ENCODE measurements at places on chromosomes 4 and X.

GRCh38 chr4:26707342-26707741 is 123.5 kb downstream of the TBC1D19 start:
- DNase-seq = no peak

DNA sequence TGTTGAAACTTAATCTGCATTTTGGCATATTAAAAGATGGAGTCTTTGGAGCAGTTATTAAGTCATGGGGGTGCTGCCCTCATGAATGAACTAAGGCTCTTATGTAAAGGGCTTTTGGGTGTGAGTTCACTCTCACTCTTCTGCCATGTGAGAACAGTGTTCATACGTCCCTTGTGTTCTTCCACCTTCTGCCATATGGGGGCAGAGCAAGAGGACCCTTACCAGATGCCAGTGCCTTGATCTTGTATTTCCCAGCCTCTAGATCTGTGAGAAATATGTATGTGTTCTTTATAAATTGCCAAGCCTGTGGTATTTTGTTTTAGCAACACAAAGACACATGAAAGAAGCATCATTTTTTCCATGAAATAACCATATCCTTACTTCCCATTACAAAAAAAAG is 213.9 kb downstream of the SPOCK3 start:
- no peak for DNase-seq

GRCh38 chr4:18321956-18322530 is 300.5 kb upstream of the LCORL start:
- no peak for DNase-seq

- no peak for DNase-seq
These were observed 193.6 kb downstream of the FBXW7 start for GRCh38 chr4:152342293-152342692.

DNA sequence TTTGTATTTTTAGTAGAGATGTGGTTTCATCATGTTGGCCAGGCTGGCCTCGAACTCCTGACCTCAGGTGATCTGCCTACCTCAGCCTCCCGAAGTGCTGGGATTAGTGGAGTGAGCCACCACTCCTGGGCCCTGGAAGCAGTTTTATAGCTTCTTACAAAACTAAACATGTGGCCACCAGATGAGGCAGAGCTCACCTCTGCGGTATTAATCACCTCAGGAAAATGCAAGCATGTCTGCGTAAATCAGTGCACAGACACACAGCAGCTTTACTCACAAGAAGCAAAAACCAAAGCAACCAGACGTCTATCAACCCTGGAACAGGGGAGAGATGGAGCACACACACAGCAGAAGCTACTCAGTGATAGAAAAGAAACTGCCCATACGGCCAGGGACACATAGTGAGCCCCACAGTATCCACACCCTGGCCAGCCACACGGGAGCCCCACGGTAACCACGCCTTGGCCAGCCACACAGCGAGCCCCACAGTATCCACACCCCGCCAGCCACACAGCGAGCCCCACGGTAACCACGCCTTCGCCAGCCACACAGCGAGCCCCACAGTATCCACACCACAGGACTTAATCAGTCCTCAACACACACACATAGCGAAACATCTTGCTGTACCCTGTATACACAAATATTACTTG is 30.2 kb downstream of the PPP2R3B start:
- DNase-seq = no peak

DNA sequence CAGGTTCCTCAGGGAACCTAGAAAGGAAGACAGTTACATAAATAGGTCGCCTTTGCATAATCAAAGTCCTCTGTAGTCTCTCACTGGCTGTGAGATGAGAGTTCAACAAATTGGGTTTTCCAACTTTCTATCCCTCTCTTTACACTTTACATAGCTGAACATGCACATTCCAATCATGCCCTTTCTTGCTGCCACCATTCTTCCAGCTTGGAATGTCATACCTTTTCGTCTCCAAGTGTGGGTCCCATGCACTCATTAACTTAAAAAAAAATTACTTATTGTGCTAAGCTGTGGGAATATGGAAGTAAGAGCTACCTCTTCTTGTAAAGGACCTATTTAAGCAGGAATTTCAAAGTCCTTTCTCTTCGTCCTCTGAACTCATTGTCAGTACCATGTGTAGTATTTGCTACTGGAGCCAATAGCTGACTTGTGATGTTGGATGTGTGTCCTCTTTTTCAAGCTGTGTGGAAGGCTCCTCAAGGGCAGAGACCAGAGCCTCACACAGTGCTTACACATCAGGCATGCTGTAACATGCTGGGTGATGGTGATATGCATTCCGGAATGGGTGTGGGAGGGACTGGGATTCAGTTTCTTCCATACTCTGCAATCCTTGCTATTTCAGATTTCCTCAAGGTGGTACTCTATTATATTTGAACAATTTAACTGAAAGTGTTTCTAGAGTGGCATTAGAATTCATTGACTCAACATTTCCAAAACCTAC is 7.1 kb downstream of the ENOPH1 start:
- DNase-seq = no peak

DNA sequence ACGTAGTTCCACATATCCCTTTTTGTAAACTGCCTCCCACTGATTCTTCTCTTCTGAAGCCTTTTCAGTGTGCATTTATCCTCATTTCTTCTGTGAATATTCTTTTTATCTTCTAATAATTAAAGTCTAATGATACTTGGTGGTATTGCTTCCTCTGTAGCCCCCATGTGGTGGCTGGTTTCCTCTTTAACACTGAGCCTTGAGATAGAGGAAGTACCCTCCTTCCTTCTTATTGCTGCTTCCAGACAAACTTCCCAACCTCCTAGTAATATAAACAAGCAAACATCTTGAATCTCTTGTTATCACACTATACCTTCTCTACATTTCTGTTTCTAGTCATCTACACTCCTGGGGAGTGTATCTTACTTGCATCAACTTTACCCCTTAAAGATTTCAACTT is 310.5 kb upstream of the GIMD1 start:
- DNase-seq = no peak

DNA sequence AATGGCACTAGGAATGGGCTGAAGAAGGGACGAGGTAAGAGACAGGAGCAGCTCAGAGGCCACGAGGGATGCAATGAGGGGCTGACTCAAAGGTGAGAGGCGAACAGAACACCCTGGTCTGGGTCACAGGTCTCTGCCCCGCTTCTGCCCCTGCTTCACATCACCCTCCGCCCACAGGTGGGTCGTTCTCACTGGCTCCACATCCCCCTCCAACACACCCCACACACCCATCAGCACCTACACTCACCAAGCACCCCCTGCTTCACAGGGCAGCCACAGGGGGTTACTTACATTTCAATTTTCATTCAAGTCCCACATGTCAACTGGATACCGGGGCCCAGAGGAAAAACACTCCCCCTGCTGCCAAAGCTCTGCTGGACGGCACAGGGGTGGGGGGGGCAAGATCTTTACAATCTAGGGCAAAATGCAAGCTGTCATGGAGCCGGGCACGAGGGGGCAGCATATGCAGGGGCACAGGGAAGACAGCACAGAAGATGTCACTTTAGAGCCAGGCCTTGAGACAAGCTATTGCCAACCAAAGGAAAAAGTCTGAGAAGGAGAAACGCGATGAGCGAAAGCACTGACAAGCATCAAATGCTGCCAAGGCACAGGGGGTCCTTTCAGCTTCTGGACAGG is 94.0 kb downstream of the AFAP1 start:
- no peak for DNase-seq

GRCh38 chr4:111433441-111433840 is 711.8 kb upstream of the FAM241A start:
- no peak for DNase-seq

- DNase-seq = no peak
These were observed 14.7 kb upstream of the FAM47B start for GRCh38 chrX:34927866-34928265.

DNA sequence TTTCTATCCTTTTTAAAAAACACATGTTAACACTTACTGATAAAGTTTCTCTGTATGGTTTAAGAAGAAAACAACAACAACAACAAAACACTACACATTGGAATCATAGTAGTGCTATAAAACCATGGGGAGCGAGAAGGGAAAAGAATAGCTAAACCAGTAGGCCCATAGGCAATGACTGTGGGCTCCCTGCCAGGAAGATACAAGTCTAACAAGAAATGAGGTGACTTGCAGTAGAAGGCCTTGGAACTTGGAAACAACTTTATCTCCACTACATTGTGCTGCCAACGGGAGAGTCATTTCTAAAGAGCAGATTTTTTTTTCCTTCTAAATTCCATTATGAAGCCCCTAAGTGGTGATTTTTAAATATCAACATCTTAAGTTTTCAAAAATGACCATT is 78.0 kb downstream of the GPC4 start:
- no peak for DNase-seq

DNA sequence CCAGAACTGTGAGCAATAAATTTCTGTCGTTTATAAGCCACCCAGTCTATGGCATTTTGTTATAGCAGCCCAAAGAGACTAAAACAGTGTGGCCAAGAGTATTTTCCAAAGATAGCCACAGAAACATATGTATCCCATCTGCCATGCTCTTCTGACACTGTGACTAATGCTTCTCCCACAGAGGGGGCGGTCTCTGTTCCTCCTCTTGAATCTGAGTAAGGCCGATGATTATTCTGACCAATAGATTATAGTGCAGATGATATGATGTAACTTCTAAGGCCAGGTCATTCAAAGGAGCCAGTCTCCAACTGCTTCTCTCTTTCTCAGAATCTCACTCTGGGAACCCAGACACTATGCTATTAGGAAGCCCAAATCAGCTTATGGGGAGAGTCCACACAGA is 570.7 kb downstream of the BCOR start:
- DNase-seq = no peak

GRCh38 chr4:39732728-39733127 is 34.8 kb downstream of the UBE2K start:
- DNase-seq = no peak

DNA sequence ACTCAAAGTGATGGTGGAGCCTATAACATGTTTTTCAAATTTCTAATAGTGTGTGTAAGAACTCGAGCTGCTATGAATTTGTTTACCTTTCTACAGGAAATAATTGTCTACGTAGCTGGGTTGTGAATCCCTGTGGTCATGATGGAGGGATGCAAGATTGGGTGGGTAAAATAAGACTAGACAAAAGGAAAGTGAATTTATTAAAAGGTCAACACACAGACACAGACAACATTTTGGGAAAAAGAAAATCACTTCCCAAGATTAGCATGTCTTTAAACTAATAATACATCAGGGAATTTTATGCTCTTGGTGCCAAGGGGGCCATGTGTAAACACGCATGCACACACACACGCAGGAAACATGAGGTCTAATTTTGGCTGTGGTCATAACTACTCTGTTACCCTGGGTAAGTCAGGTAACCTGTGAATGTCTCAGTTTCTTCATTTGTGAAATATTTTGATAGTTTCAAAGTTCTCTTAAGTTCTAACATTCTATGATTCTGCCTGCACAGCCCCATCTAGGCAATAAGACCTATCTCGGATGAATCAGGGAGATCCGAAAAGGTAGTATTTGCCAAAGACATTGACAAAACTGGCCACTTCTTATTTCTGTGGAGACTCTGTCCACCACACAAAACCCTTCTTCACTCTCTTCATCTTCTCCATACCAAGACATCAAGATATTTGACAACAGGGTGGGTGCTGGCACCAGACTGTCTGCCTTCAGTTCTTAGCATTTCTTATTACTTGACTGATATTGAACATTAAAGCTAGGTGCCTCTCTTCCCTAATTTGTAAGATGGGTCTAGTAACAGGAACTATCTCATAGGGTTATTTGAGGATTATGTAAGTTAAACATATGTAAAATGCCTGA is 1.6 kb upstream of the UNC5C start:
- DNase-seq = no peak

DNA sequence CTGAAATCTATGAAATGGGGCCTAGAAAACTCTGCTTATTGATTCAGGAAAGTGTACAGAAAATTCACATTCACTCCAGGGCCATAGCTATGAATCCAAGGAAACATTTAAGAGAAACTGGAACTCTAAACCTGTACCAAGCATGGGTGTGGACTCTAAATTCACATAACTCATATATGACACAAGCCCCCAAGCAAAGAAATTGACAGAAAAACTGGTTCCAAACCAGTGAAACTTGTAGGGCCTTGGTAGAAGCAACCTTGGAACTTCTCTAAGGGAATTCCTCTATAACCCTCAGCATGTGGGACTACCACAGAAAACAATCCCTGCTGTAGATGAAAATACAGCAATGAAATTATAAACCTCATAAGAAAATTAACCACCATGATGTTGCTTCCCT is 106.6 kb upstream of the NRK start:
- no peak for DNase-seq

GRCh38 chr4:2923668-2924173 is 39.5 kb downstream of the NOP14 start:
- no peak for DNase-seq

DNA sequence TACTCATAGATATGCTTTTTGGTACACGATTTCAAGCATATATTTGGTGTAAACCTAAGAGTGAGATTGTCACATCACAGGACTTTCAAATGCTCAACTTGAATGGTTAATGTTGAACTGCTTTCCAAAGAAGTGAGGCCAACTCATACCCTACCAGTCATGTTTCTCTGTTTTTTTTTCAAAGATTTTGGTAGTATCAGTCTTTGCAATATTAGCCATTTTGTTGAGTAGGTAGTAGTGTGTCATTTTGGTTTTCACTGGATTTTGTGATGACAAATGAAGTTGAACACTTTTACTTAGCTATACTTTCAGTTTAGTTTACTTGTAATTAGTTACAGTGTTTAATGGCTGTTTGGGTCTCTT is 12.5 kb upstream of the HS3ST1 start:
- DNase-seq = no peak

DNA sequence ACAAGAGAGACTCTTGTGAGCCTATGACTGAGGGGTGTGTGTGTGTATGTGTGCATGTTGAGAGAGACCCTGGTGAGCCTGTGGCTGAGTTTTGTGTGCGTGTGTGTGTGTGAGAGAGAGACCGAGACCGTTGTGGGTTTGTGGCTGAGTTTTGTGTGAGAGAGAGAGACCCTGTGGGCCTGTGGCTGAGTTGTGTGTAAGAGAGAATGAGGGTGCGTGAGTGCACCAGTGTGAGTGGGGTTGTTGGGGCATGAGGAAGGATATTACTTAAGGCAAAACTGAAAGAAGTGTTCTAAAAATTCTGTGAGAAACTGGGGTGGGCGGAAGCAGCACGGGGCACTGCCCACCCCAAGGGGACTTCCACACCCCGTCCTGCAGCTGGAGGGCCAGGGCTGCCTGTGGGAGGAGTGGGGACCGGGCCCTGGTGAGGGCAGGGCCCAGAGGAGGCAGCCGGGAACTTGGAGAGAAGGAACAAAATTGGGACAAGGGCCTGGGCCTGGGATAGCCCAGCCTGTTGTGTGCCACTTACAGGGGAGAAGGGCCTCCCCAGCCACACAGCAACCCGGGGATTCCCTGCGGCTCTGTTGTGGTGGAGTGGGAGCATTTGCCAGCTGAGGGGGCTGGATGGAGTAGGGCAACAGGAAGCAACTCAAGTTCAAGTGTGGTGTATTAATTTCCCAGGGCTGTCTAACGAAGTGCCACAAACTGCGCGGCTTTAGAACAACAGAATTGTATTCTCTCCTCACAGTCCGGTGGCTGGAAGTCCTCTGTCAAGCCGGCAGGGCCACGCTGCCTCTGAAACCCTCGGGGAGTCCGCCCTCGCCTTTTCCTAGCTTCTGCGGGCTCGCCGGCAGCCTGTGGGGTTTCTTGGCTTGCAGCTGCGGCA is 22.1 kb downstream of the TMEM131L start:
- DNase-seq = peak; percentile 62

GRCh38 chrX:97311066-97311778 is 427.5 kb downstream of the RPA4 start:
- DNase-seq = no peak

GRCh38 chrX:7085879-7086278 is 61.6 kb upstream of the STS start:
- no peak for DNase-seq
